ENCODE measurements at places on chromosomes 6 and 20.

GRCh38 chr20:17783671-17784070 lies 83.9 kb downstream of the BANF2 start:
- DNase-seq: no peak

GRCh38 chr6:134123666-134124208 lies 71.3 kb upstream of the SLC2A12 start:
- DNase-seq: no peak

- DNase-seq: no peak
Measured at GRCh38 chr6:36079601-36080000, 50.7 kb upstream of the MAPK13 start.

DNA sequence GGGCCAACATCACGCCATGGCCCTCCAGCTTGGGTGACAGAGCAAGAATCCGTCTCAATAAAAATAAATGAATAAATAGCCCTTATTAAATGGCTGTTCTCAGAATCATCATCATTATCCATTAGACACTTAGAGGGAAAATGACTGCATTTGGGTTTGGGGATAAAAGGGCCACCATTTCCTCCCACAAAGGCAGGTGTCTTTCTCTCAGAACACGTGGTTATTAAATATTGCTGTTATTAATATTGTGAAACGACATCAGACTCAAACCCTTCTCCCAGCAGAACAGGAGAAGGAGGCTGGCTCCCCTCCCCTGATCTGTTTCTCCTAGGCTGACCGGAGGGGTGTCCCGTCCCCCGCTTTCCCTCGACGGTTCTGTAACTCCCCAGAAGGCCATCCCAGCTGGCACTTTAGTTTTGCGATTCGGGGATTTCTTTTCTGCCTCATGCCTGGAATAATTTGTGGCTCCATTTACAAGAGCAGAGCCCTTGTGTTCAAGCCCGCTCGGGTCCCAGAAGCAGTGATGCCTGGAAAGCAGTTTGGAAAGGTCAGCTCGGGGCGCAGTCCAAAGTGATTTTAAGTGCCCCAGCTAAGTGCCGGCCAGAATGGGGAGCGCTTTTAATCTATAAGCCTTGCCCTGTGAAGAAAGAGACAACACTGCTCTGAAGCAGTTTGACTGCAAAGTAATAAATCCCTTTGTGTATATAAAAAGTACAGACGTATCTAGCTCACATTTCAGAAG lies 41.9 kb downstream of the EYA2 start:
- DNase-seq: no peak

GRCh38 chr6:13304101-13304500 lies 24.2 kb downstream of the TBC1D7 start:
- DNase-seq: no peak

- DNase-seq: no peak
Measured at GRCh38 chr6:44332585-44332984, 9.9 kb upstream of the SPATS1 start.

GRCh38 chr6:166955121-166955864 lies 1.1 kb downstream of the RNASET2 start:
- DNase-seq: no peak

- no peak for DNase-seq
Measured at GRCh38 chr6:35089935-35090505, 51.1 kb downstream of the TCP11 start.

DNA sequence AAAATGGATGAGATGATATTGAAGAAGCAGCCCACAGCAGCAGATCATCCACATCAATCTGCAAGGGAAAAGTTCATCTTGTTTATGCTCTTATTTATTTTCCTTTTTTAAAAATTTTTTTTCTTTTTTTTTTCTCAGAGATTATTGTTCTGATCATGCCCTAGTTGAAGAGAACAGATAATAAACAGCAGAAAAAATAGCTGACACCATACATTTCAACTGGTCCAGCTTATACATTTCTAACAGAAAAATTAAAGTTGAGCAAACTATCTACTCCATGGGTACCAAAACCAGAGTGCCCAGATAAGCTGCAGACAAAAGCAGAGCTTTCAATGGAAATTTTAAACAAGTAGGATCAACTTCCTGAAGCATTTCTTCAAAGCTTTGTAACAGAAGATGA lies 9.3 kb downstream of the KIAA0319 start:
- no peak for DNase-seq

DNA sequence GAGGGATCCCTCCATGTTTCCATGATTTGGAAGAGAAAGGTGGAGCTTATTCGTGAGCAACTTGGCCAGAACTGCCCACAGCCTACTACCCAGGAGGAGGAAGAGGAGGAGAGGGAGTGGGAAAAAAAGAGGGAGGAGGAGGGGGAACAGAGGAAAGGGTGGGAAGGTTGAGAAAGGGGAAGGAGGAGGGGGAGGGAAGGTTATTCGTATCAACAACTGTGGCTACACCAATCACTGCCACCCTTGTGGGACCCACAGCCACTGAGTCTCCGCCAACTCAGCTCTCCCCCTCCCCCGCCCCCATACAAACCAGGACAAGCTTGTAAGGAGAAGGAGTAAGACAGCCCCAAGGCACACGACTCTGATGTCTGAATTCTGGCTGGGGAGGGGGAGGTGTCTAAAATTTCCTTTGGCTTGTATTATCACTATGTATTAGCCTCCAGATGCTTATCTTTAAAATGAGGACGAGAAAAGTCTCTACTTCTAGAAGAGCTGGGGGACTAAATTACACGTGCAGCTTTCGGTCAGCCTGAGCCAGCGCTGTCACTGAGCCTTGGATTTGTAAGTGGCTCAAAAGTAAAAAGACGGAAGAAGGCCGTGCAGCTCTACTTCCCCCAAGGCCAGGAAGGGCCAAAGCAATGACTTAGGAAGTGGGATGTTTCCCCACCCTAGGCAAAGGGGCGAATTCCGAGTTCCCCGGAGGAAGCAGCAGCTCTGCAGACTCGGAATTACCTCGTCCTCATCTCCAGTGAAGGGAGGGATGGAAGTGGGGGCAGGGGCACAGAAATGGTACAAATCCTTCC lies 1.0 kb downstream of the FKBP1A start:
- no peak for DNase-seq

- no peak for DNase-seq
Measured at GRCh38 chr6:20564269-20564668, 30.0 kb downstream of the CDKAL1 start.

DNA sequence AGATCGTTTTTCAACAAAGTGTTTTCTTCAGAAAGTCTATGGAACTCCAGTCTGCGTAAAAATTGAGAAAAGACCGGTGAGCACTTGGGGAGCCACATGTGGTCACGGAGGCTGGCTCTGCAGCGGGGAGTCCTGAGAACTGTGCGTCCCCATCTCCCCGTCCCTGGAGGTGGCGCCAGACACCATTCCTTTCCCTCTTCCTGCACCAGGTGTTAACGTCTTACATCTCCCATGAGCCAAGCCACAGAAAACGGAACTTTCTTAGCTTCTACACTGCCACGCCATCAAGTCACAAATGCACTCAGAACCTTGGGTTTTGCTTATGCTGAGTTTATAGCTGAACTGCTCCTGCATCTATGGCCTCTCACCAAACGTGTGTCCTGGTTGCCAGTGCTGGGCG lies 62.6 kb downstream of the GINS1 start:
- peak; percentile 43 for DNase-seq

GRCh38 chr20:11714886-11715285 lies 202.8 kb upstream of the BTBD3 start:
- DNase-seq: no peak

GRCh38 chr20:12906361-12906760 lies 102.4 kb upstream of the SPTLC3 start:
- DNase-seq: no peak

DNA sequence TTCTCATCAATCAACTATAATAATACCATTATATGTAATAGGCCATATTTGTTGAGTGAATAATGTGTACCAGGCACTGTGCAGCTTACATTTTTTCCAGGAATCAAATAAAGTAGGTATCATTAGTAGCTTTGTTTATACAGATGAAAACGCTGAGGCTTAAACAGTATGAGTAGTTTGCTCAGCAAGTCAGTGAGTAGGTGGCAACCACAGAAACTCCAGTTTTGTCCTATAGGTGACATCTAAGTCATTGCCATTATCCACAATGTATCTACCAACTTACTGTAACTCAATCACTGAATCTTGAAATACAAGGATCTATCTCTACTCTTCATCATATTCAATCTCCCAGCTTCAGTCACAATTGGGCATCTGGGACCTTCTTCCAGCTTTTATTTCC lies 29.8 kb upstream of the TPBG start:
- DNase-seq: no peak

GRCh38 chr6:15351631-15352030 lies 105.8 kb downstream of the JARID2 start:
- no peak for DNase-seq

DNA sequence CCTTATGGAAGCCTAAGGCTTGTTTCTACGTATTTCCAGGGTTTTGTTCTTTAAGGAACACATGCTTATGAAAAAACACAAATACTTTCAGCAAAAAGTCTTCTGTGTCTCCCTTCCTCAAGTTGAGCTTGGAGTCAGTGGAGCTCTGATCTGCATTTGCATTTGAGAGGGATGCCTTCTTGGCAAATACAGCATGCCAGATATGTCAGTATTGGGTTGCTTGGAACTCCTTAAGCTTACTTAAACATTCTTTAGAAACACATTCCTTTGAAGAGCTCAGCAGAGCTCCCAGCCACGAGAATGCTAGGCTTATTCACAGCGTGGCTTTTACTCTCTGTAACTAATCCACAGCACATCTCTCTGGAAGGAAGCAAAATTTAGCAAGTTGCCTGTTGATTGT lies 68.3 kb downstream of the ANKRD6 start:
- no peak for DNase-seq

DNA sequence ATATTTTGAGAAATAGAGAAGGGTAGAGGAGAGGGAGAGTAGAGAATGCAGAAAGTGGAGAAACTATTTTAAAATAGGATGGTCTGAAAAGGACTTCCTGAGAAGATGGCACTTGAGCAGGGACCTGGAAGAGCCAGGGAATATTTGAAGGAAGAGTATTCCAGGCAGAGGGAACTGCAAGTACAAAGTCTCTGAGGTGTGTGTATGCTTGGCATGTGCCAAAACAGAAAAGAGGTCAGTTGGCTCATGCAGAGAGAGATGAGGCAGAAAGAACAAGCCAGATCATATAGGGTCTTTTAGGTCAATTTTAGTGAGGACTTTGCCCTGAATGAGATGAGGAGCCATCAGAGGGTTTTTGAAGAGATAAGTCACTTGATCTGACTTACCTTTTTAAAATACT lies 145.9 kb downstream of the FLRT3 start:
- DNase-seq: no peak

DNA sequence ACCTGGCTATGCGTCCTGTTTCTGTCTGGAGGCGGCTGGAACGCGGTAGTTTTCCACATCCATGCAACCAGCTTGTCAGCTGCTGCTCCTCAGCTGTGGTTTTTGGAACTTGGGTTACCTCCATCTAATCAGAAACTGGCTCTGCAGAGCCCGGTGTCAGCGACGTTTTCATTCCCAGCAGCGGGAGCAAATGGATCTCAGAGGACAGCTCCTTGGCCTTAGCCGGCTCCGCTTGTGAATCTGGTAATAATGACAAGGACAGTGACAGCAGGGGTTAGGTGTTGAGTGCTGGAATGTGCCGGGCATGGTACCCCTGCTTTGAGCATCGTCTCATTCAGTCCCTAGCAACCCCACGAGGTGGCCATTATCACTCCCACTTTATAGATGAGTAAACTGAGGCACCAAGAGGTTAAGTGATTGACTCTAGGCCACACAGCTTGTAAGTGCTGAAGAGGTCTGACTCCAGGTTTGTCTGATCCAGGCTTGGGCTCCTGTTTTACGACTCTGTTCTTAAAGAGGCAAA lies 1.3 kb downstream of the SLCO4A1 start:
- DNase-seq: no peak

DNA sequence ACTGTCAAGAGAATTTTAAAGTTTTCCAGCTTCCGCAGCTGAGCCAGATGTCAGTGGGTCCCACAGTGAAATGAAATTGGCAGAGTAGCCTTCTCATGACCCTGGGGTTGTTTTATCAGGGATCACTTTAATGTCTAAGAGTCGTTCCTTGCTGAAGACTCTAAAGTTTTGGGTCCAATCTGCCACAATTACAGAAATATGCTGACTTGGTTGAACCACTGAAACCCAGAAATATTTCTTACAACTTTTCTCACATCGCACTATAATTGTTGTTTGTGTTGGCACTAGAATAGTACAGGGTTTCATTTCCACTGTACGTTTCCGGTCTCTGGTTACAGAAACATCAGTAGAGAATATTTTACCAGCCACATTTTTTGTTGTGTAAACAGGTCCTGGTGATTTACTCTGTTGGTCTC lies 109.0 kb downstream of the HMGCLL1 start:
- DNase-seq: no peak

DNA sequence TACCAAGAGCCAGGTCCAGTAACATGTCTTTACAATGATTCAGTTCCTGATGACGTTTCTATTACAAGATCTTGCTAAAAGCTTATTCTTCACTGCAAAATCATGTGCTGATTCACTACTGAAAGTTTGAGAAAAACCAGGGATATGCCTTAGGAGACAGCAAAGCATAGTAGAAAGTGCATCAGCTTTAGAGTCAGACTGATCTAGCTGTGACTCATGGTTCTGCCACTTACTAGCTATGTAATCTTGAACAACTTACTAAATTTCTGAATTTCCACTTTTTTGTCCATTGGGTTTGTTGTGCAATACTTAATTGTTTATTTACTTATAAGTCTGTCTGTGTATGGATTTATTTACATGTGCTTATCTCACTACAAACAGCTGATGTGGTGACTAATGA lies 198.5 kb upstream of the RSPO3 start:
- no peak for DNase-seq

DNA sequence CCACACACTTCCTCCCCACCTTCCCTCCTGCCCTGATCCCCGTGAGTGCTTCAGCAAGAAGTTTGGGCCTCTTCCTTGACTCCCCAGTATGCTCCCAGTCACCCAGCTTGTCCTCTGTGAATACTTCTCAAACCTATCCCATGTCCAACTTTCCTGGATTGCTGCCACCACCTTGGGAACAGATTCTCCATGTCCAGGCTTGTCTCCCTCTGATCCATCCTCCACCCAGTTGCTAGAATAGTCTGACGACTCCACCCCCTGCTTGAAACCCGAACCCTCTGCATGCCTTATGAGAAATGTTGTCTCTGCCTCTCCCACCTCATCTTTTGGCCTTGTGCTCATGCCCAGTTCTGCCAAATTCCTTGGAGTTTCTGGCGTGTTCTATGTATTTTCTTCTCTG lies 108.0 kb downstream of the PPP1R14C start:
- DNase-seq: no peak

GRCh38 chr6:168218785-168219566 lies 100.6 kb downstream of the DACT2 start:
- DNase-seq: no peak

DNA sequence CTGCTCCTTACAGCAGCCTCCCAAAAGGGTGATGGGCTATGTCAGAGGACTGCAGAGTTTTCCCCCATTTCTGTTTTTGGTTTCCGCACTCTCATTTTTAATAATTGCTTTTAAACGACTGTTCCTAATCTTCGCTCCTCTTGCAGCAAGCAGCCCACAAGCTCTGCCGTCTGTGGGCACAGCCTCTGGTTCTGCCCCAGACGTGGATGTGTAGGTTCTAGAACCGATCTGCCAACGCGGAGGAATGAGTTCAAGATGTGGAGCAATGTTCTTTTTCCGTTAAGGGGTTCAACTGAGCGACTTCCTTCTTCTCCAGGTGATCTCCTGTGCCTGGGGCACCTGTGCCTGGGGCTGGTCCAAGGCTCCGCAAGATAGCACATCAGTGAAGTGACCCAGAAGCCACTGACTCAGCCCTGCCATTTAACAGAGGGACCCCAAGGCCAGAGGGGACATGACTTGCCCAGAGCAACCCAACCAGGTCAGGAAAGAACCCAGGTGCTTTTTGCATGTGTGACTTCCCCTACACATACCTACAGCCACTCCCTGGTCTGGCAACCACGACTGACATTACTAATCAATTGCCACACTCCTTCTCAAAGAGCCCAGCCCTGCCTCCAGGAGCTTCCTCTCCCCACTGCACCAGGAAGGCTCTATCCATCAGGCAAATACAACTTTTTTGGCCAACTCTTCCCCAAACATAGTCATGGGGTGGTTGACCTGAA lies 22.7 kb downstream of the PMEPA1 start:
- DNase-seq: no peak

Data from GM18507 (cell line).